ENCODE measurements at places on chromosomes 6 and 20. TPM values are rescaled to one million over a fixed set of nuclear protein-coding genes. Genes with fewer than 3 reads are reported as not detected.

PPP1R16B gene
- total RNA-seq: under 0.01 TPM

FOXO3 gene
- 73.0 TPM for total RNA-seq

CD164 gene
- total RNA-seq: 162 TPM

TSPO2 gene
- total RNA-seq: not detected

MICA gene
- 28.3 TPM for total RNA-seq

STMN3 gene
- total RNA-seq: 0.76 TPM

C6orf52 gene
- not detected for total RNA-seq

CRISP2 gene
- not detected for total RNA-seq

COL12A1 gene
- total RNA-seq: 301 TPM

SYTL3 gene
- 13.2 TPM for total RNA-seq

Measured in placental epithelial cell (primary cell).